Skeletal muscle cell (primary cell): ENCODE measurements at places on chromosomes 6 and 20.

DNA sequence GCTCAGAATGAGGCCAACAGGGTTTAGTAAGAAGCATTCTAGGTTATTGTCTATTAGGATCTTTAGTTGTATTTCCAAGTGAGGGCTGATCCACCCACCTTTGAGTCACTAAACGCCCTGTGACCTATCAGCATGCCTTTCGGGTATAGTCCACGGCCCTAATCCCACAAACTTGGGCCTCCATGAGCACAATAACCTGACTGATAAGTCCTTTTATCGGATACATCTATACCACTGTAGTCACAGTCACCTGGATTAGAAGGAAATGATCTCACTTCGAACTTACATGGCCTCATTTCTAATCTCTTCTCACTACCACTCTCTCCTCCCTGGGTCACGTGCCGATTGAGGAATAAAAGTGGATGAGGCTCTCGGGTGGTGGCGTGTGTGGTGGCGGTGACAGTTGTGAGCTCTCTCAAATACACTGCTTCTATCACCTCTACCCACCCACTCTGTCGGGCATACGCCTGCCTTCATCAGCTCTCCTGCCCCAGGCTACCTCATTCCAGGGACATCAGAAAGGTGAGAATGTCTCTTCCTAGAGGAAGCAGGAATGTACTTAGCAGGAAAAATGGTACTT is 65.2 kb downstream of the TRAM2 start:
- DNase-seq: no peak

GRCh38 chr6:254016-254415 is 38.3 kb upstream of the DUSP22 start:
- no peak for DNase-seq

- DNase-seq: no peak
These were observed 36.5 kb upstream of the BCLAF1 start for GRCh38 chr6:136326038-136326553.

DNA sequence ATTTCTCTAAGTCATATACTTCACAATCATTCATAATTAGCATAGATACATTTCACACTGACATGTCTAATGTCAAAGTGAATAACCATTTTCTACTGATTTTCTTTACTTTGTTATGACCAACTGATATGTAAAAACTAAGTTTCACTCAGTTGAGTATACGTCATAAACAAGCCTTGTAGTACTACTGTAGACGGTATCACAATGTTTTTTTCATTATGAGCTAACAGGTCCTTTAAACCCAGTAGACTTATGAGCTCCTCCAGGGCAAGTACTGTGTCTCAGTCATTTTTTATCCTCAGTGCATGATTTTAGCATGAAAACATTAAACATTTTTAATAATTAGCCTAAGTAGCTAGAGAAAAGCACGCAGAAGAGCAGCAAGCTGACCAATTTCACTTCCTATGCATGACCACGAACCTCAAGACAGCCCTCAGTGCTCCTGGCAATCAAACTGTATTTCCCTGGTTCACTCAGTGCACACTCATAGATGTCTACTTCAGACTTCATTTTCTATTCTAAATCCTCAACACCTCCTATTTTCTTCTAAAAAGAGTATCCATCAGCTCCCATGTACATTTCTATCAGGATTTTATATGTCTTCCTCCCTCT is 32.0 kb upstream of the TFAP2D start:
- DNase-seq: no peak

DNA sequence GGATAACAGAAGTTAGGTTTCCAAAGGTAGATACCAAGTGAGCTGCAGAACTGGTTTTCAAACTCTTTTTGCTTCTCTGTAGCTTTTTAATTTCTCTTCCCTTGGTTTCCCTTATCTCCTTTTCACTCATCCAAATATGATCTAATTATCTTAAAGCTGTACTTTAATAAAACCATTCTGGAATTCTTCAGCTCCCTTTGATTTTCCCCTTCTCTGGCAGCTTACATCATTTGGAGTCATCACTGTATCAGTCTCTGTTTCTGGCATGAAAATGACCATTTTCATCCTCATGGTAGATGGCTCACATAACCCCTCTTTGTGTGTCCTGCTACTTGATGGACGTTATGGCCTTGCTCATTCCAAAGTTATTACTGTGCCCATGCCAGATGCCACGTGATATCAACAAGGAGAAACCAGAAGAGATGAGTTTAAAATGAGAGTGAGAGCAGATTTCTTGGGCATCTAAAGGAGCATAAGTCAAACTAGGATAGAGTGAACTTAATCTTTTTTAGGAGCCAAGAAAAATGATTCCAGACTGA is 620.2 kb downstream of the QKI start:
- no peak for DNase-seq

DNA sequence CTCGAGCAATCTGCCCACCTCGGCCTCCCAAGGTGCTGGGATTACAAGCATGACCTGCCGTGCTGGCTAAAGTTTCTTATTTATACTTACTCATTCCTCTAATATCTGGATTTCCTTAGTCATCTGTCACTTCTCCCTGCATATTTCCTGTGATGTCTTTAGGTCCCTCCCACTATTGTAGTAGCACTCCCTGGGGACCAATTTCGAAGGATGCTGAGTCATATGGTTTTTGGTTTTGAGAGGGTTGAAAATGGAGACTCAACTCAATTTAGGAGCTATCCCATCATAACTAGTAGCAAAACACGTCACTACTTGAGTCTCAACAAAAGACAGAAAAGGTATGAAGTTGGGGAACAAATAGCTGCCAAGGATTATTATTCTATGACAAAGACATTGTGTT is 20.2 kb downstream of the MCUR1 start:
- DNase-seq: peak; percentile 87

DNA sequence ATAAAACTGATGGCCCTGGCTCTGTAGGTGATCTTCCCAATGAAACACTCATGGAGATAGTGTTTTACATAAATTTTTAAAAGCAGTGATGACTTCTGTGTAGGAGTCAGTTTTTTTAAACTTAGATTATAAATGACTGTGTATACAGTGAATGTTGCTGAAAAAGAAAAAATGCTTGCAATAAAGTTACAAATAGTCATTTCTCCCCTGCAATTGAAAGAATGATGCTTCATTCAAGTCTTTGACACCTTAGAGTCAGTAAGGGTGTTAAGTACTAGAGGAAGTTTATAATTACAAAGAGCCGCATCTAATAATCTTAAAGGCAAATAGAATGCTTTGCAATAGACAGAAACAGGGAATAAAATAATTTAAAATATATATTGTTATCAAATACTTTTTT is 27.6 kb downstream of the ZNF292 start:
- DNase-seq: no peak

GRCh38 chr6:4672772-4673171 is 103.4 kb upstream of the CDYL start:
- no peak for DNase-seq

DNA sequence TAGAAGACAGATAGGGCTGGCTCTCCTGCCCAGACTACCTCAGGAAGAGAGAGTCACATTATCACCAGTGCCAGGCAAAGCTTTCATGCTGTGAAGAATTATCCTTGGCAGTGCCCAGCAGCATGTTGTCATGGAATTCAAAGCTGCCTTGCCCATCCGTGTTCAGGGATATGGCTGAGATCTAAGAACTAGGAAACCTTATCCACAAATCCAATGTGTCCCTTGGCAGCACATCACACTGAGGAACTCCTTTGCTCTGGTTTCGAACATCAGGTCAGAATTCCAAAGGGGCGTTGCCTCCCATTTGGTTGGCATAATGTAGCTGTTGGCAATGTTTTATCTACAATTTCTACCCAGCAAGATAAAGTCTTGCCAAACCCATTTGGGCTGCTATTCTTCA is 52.7 kb downstream of the ADGRF1 start:
- no peak for DNase-seq

DNA sequence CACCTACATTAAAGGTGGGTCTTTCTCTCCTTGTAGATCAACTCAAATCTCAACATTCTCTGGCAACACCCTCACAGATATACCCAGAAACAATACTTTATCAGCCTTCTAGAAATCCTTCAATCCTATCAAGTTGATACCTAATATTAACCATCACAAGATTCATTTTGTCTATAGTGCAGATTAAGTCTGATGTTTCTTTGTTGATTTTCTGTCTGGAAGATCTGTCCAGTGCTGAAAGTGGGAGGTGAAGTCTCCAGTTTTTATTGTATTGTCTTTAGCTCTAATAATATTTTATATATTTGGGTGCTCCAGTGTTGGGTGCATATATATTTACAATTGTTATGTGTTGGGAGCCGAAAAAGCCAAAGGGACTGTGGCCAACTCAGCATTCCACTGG is 493.9 kb upstream of the ADGRB3 start:
- DNase-seq: no peak

DNA sequence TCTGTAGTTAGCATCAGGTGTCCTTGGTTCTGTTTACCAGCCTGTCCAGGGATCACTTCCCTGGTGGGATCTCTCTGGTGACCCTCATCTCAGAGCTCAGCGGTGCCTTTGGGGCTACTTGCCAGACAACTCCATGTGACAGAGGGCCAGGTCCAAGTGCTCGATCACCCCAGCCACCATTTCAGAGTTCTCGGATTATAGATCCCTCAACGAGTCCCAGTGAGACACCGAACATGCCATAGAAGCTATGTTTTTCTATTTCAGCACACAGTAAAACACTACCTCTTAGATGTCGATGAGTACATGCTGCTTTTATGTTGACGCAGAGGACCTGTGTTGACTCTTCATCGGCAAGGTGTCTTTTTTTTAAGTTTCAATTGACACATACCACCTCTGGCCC is 170.1 kb upstream of the AKAP12 start:
- DNase-seq: no peak

DNA sequence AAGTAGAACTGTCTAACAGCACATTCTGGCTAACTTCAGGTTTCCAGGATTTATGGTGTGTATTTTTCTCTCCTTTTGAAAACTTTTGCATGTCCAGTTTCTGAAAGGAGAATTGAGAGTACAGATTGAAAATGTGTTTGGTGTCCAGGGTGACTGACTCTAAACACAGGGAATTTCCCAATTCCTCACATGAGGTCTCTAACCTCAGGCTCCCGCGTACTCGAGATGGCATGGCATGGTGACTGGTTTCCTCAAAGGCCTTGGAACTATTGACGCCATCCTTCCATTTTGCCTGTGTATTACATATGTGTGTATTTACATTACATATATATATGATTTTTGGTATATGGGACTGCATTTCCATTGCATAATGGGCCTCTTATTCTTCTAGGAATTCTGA is 52.5 kb downstream of the PRND start:
- no peak for DNase-seq

GRCh38 chr6:11459079-11459610 is 78.4 kb upstream of the TMEM170B start:
- no peak for DNase-seq

GRCh38 chr6:129606664-129607063 is 103.3 kb downstream of the ARHGAP18 start:
- DNase-seq: no peak

- no peak for DNase-seq
These were observed 80.8 kb downstream of the SLC22A23 start for GRCh38 chr6:3376064-3376463.

DNA sequence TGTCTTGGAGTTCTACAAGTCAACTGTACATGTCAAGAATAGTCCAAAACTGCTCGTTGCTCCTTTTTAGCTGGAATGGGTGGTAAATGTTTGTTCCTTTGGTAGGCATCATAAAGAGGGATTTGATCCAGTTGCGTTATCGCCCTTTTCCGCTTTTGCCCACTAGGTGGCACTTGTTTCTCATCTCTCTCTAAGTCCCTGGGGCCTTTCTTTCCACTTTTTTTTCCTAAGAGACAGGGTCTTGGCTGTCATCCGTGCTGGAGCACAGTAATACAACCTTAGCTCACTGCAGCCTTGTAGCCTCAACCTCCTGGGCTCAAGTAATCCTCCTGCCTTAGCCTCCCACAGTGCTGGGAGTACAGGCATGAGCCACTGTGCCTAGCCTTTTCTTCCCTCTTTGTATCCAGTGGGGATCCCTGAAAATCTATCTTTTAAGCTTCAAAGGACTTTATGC is 20.7 kb downstream of the GTPBP2 start:
- DNase-seq: peak; percentile 49

GRCh38 chr20:8844179-8844578 is 224.7 kb upstream of the PLCB4 start:
- no peak for DNase-seq

GRCh38 chr6:3175715-3176402 is 18.5 kb upstream of the TUBB2A start:
- DNase-seq: no peak

GRCh38 chr6:89566930-89567629 is 71.5 kb downstream of the LYRM2 start:
- DNase-seq: no peak

GRCh38 chr6:53009056-53009455 is 14.0 kb upstream of the GSTA4 start:
- no peak for DNase-seq

DNA sequence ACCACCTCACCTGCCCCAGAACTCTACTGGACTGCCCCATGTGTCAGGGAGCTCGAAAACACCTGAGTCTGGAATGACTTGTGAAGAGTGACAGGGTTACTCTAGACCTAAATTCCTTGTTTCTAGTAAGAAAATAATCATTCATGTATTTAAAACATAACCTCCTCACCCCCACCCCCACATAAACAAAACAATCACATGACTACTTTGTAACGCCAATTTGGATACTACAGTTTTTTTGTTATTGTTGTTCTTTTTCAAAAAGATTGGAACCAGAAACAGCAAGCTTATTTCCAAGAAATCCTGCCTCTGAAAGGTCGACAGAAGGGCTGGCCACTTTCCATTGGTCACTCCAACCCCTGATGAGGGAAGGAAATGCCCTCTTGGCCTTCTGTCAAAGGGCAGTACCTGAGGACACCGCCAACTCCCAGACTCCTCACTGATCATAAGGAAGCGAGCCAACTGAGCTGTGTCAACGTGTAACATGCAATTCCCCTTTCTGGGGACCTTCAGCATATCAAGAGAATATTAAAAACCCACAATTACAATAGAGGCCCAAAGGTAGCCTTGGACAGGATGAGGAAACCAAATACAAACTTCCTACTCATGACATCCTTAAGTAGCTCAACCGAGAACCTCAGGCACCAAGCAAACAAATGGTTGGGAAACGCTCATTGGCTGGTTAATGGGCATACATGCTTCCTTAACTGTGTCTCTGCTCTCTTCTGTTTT is 2.6 kb downstream of the MCUR1 start:
- DNase-seq: no peak

- no peak for DNase-seq
These were observed 127.4 kb downstream of the MYLK4 start for GRCh38 chr6:2623295-2623694.

GRCh38 chr6:108872141-108872557 is 23.9 kb downstream of the ARMC2 start:
- DNase-seq: no peak

GRCh38 chr6:78605909-78606446 is 261.4 kb upstream of the IRAK1BP1 start:
- DNase-seq: peak; percentile 56

- DNase-seq: peak; percentile 57
These were observed 32.1 kb upstream of the MANEA start for GRCh38 chr6:95545226-95545625.

GRCh38 chr6:106087548-106088325 is 1.6 kb downstream of the PRDM1 start:
- DNase-seq: peak; percentile 71

GRCh38 chr6:6277413-6277812 is 43.0 kb downstream of the F13A1 start:
- DNase-seq: peak; percentile 1

GRCh38 chr20:64045346-64046011 is 4.0 kb downstream of the SOX18 start:
- DNase-seq: no peak

GRCh38 chr6:17610835-17611234 is 10.7 kb downstream of the FAM8A1 start:
- no peak for DNase-seq
